ENCODE measurements at places on chromosomes 4 and X.

GRCh38 chr4:127498366-127498765 lies 134.4 kb upstream of the INTU start:
- no peak for DNase-seq

- no peak for DNase-seq
These were observed 71.6 kb downstream of the AMELX start for GRCh38 chrX:11364835-11365234.

DNA sequence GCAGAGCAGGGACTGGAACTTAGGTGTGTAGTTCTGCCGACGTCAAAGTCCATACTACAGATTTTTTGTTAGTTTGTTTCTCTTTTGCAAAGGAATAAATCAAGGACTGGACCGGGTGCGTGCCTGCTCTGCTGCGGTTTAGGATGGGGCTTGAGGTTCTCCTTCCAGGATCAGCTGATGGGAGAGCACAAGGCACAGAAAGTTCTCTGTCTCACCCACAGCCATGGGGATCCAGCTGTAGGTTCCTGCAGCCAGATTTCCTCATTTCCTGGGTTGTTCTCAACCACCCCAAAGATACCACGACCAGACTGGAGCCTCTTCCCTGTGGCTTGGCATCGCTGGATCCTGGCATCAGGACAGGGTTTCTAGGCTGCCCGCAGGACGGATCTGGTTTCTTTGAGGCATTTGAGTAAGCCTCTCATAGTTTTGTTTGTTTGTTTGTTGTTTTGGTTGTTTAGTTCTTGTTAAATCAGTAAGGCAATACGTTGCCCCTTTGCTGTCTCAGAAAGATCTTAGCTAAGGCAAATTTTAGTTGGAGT lies 789 bp upstream of the SRPX start:
- DNase-seq, result no peak

DNA sequence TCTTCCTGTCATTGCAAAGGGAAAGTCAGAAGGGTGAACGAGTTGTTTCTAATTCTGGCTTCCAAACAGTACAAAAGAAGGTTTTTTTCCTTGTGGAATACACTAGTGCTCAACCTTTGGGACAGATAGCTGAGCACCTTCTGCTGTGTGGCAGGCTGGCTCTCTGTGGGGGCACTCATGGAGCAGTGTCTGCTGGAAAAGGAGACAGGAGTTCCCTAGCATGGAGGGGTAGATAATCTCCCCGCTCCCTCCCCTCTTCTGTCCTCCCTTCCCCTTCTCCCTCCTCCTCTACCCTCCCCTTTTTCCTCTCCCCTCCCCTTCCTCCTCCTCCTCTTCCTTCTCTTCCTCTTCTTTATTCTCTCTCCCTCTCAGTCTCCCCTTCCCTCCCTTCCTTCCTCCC lies 62.4 kb upstream of the MTM1 start:
- no peak for DNase-seq

DNA sequence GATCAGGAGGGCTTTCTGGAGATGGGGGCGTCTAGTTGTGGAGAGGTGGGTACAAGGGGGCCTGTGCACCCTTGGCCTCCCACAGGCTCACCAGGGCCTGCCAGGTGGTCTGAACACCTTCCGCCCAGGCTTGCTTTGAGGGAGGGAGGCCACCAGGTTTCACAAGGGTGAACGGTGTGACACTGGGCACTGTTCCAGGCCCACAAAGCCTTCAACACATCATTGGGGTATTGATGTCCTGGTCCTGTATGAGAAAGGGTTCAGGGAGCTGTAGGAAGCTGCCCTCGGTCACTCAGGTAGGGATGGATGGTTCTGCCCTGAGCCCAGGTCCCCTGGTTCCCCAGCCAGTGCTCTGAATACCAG lies 6.0 kb downstream of the HTRA3 start:
- DNase-seq, result no peak

DNA sequence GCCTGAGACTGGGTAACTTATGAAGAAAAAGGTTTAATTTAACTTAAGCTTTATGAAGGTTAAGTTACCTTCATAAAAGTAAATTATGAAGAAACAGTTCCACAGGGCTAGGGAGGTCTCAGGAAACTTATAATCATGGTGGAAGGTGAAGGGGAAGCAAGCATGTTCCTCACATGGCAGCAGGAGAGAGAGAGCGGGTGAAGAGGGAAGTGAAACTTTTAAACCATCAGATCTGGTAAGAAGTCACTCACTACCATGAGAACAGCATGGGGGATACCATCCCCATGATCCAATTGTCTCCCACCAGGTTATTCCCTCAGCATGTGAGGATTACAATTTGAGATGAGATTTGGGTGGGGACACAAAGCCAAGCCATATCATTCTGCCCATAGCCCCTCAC lies 944.7 kb upstream of the NDST4 start:
- no peak for DNase-seq

DNA sequence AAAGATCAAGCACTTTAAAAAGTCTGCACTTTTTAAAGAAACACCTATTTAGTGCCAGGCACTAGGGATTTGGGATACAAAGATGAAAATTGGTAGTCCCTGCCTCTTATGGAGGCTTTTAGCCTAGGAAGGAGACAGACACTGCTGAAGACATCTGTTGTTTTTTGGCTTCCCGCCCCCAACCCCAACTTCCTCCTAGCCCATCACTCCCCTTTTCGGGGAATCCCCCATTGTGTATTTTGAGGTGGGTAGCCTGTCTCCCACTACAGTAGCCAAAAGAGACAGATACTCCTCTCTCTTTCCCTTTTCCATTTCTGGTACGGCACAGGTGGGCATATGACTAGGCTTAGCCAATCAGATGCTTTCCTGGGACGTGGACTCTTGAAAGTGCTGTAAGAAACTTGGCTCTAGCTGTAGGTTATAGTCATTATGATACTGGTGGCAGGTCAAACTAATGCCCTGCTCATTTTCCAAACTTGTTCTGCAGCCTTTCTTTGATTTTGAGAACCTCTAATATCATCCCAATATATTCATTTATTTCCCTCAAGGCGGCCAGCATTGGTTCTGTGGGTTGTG lies 194.6 kb upstream of the RBPJ start:
- no peak for DNase-seq

GRCh38 chrX:39731735-39732134 lies 366.0 kb downstream of the BCOR start:
- no peak for DNase-seq

- no peak for DNase-seq
These were observed 77.0 kb downstream of the LRP2BP start for GRCh38 chr4:185318679-185319078.

- DNase-seq, result no peak
These were observed 131.9 kb downstream of the ATOH1 start for GRCh38 chr4:93960450-93960849.

Data from skeletal muscle cell (primary cell).